ENCODE measurements at places on chromosomes 5 and 9. TPM values are rescaled to one million over a fixed set of nuclear protein-coding genes. Genes with fewer than 3 reads are reported as not detected.

DNA sequence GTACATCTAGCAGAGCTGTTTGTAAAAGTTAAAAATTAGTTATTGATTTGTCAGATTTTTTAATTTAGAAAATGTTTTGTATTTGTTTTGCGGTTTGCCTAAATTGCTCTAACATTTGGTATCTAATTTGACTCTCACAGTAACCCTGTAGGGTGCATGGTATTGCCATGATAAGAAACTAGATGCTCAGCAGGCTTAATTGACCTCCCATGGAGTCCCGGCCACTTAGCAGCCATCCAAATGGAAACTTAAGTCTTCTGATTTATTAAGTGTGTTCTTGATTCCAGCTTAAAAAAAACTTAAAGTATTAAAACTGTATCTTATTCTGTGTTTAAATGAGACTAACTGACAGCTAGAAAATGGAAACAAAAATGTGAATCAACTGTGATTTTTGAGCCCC is 54.5 kb downstream of the CAST start:
- no peak for DNase-seq

The PCDHGA7 gene
- total RNA-seq = 0.51 TPM

DNA sequence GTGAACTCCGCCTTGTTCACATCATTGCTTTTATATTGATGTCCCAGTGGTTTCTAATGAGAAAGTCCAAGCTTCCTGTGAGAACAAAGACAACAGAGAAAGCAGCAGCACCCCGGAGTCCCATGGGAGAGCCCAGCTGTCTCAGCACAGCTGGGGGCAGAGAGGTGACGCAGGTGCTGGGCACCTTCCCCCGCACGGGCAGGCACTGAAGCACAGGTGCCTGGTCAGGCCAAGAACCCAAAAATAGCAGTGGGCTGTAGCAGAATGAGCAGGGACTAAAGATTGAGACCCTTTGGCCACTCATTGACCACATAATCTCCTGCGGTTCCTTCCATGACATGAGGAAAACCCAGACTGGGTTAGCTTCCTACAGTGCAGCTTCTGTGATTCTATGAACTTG is 18.8 kb downstream of the SRD5A1 start:
- no peak for DNase-seq

GRCh38 chr9:80498001-80498555 is 926.3 kb downstream of the TLE4 start:
- no peak for DNase-seq

DNA sequence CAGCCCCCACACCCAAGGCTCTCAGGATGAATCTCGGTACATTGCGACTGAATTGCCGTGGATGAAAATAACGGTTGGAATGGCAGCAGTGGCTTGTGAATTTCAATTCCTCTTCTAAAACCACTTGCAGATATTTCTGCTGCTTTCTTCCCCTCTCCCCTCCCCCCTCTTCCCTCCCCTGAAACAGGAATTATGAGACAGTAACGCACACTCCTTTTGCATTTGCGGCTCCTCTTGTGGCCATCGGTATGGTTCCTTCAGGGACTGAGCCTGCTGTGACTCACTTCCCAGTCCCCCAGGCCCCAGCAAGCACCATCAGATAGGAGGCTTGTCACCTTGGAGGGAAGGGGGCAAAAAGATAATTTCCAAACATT is 9.7 kb downstream of the DCANP1 start:
- no peak for DNase-seq

The RASGRF2 gene
- 0.26 TPM for total RNA-seq

The TRIM23 gene
- 21.4 TPM for total RNA-seq

DNA sequence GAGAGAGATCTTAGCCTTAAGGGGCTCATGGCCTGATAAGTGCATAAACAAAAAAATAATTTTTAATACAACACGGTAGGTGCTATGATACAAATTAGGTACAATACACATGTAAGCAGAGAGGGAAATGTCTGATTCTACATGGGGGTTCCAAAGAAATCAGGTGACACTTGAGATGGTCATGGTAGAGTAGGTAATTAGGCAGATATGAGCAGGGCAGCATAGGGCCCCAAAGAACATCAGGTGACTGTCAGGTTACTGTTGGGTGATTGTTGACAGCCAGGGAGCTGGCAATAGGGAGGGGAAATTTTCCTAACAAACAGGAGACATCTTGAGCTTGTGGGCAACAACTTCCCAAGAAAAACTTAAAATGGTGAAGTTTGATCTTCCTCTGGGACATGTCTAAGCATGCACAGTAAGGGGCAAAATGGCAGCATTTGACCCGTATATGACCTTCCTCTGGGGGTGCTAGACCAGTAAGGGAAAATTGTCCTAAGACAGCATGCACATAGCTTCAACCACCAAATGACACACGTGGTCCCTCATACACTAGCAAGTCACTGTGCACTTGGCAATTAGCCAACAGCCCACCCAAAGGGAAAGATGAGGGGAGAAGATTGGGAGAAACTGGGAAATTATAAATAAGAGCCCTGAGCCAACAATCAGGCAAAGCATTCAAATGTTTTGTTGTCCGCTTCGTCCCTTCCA is 37.3 kb upstream of the TENT4A start:
- DNase-seq = no peak

GRCh38 chr5:151680944-151681427 is 5.7 kb downstream of the SPARC start:
- no peak for DNase-seq
